ENCODE measurements at places on chromosomes 5 and 9.

GRCh38 chr9:93033531-93033930 lies 25.0 kb upstream of the SUSD3 start:
- DNase-seq: no peak

DNA sequence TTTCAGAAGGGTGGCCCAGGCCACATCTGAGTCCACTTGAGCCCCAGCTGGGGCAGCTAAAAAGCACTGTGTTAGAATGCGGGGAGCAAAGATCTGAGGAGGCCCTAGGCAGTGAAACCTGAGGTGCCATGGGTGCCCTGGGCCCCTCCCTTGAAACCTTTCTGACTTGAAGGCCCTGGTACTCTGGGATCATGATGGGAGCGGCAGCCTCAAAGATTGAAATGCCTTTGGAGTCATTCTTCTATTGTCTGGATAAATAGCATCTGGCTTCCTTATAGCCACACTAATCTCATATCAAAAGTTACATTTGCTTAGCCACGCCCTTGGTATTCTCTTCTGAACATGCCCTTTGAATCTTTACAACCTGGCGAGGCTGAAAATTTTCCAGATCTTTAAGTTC lies 7.7 kb upstream of the SEMA5A start:
- DNase-seq: no peak

- DNase-seq: no peak
These were observed 382 bp upstream of the CDKN2B start for GRCh38 chr9:22009506-22009867.

GRCh38 chr5:177509991-177510566 lies 453 bp upstream of the DOK3 start:
- no peak for DNase-seq

GRCh38 chr5:157029457-157029856 lies 29.5 kb downstream of the HAVCR1 start:
- DNase-seq: no peak

GRCh38 chr9:36325081-36325828 lies 67.0 kb upstream of the GNE start:
- no peak for DNase-seq

- no peak for DNase-seq
These were observed 305.9 kb downstream of the CYLC2 start for GRCh38 chr9:103301051-103301450.

DNA sequence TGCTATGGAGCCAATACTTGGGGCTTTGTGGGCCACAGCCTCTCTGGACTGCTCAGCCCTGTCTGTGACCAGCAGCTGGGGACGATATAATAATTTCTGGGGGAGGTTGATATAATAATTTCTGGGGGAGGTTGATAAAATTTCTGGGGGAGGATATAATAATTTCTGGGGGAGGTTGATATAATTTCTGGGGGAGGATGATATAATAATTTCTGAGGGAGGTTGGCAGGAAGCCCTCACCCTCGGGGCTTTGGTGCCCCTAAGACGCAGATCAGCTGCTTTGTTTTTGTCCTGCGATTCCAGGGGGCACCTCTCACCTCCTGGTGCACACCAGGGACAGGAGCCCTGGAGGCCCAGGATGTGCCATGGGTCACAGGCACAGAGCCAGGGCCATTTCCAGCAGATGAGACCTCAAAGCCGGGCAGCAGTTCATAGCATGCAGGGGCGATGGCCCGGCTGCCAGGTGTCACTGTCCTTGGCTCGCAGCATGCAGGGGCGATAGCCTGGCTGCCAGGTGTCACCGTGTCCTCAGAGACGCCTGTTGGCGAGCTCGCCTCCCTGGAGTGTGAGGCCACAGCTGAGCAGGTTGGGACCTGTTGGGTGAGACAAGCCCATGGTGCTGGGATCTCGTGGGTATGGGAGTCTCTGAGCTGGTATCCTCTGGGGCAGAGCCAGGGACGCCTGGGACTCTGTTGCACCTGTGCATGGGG lies 3.8 kb upstream of the TOR4A start:
- DNase-seq: no peak

GRCh38 chr9:82513242-82513751 lies 524.7 kb downstream of the SPATA31D1 start:
- no peak for DNase-seq

DNA sequence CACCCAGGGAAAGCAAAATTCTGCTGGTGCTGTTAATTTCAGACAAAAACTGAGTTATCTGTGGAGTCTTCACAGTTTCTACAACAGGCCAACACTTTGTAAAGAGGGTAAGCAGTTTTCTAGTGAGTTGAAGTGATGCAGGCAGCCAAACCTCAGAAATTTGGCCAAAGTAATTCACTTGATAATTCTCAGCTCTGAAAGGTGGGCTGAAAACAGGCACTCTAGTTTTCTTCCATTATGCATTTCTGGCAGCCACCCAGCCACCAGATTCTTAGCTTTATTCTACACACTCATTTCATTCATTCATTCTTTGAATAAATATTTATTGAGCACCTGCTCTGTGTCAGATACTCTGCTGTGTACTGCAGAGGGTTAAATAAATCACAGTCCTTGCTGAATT lies 184.2 kb downstream of the RAB3C start:
- DNase-seq: no peak

DNA sequence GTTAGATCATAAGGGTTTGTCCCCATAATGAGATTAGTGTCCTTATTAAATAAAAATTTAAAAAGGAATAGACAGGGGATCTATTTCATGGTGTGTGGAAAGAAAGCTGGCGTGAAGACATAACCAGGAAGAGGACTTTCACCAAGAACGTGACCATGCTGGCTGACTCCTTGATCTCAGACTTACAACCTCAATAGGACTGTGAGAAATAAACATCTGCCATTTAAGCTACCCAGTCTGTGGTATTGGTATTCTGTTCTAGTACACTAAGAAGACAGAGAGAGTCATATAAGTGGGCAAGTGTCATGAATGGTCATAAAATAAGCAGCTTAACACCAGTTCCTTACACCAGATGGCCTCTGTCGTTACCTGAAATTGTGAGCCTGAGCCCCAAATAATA lies 259.4 kb upstream of the CCNG1 start:
- DNase-seq: no peak

DNA sequence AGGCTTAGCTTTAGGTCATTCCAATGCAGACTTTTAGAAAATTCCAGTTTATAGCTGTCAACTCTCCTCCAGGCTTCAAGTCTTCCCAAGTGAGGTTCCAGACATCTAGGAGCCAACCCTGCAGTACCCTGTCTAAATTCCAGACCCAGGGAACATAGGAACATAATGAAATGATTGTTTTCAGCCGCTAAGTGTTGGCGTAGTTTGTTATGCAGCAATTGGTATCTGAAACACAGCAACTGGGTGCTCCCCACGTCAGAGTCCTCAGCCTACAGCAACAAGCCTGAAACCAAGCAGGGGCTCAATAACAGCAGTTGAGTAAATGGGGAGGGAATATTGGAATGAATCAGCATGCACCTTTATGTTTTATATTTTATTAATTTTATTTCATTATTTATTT lies 66.8 kb downstream of the BOD1 start:
- DNase-seq: no peak

DNA sequence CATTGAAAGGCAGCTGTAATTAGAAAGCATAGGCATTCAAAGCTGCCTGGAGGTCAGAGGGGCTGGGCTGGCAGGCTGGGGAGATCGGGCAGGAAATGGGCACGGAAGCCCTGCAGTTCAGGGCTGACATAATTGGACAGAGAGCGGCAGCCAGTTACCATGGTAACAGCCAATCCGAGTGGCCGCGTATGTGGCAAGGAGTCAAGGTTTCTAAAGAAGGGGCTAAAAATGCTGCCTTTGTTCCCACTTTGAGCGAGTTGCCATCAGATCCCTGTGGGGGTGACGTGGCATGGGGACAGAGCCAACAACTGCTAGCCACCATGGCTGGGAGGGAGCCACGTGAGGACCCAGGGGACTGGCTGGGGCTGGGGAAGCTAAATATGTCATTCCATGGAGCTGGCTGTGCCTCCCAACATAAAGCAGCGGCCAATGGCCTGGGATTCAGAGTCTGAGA lies 44.7 kb upstream of the NDFIP1 start:
- DNase-seq: peak; percentile 98

DNA sequence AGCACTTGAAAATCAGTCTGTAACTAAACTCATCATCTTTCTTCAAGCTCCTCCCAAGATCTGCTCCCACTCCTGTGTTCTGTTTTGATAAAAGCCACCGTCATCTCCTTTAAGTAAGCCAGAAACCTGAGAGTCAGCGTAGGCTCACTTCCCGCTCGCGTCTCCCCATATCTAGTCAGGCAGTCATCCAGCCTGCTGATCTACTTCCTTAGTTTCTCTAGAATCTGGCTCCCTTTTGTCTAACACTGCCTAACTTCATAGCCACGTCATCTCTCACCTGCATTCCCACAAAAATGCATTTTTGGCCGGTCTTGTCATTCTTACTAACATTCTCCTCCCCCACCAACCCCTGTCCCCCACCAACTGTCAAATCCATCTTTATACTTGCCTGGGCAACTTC lies 3.0 kb upstream of the TJP2 start:
- no peak for DNase-seq

GRCh38 chr5:6470672-6471071 lies 22.0 kb downstream of the UBE2QL1 start:
- DNase-seq: no peak

DNA sequence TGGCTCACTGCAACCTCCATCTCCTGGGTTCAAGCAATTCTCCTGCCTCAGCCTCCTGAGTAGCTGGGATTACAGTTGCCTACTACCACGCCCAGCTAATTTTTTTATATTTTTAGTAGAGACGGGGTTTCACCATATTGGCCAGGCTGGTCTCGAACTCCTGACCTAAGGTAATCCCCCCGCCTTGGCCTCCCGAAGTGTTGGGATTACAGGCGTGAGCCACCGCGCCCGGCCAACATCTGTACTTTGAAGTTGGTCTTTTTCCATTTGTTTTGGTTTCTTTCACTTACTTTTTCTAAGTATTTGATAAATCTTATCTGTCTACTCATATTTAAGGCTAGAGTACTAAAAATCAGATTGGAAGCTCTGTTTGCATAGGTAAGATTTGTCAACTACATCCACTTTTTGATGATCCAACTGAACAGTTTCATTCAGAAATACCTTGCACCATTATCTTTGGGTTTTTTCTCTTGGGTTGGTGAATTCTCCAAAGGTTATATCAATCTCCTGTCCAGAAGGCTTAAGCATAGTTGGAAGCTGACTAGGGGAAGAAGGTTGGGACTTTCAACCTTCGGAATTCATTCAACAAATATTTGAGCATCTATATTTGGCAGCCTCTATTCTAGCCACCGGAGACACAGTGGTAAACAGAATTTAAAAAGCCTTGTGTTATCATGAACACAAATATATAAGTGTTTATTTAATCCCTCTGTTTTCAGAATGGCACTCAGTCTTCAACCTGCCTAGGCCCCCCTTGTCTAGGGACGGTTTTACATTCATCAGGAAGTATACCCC lies 489.1 kb downstream of the RAB3C start:
- no peak for DNase-seq

GRCh38 chr5:135396459-135397055 lies 2.5 kb downstream of the MACROH2A1 start:
- DNase-seq: no peak

DNA sequence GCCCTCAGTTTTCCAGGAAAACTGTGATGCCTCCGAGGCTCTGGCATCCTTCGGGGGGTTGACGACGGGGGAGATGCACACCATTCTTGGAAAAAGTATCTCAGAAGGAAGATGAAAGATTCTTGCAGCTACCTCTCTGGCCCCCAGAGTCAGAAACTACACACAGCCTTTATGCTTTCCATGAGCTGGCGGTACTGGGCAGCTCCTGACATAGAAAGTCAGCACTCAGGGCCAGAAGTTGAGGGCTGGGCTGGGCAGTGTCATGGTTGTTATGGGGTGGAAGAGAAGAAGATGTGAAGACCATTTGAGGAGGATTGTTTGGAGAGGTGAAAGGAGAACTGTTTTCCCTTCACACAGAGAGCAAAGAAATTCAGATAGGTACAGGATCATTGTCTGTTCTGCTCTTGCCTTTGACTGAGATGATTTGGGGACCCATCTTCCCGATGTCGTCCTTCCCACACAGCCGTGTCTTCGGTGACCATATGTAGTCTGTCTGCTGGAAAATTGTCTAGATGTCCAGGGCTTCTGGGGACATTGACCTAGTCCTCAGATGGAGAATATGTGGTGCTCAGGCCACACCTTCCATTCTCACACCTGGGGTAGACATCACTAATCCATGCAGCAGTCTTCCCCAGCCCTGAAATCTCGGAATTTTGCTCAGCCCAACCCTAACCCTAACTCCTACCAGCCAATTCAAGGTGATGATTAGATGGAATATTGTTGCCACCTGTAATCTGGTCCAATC lies 237.1 kb downstream of the CACNA1B start:
- DNase-seq: no peak

- peak; percentile 82 for DNase-seq
These were observed 84.5 kb downstream of the ACER2 start for GRCh38 chr9:19493174-19493811.

- DNase-seq: no peak
These were observed 12.8 kb downstream of the CCDC127 start for GRCh38 chr5:204966-205670.

DNA sequence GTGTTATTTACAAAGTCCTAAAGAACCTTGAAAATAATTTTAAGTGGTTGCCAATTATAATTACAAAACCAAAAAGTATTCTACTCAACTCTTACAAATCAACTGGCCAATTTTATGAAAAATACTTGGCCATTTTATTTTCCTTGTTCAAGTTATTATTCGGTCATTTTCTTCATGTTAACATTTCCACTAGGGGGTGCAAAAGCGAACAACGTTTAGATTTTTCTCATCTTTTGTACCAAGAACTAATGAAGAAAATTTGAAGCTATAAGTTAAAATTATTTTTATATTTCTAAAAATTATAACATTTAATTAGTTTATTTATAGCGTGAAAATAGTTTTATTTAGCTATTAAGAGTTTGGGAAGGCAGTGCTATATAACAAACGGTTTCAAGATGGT lies 1453.3 kb downstream of the MAT2B start:
- DNase-seq: no peak

DNA sequence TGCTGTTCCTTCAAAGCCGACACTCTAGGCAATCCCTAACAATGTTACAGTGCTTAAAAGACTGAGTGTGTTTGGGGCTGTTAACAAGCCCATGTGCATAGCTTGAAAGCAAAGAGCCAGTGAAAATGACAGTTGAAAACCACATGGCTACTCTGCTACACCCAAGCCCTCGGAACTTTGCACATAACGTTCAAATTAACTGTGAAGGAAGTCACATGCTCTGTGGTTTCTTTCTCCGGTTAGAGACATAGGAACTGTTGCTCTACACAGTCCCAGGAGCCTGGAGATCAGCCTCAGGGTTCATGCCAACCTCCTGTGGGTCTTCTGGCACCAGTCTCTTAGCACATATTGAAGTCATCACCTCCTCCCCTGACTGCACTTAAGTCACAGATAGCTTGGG lies 51.1 kb downstream of the C9orf152 start:
- DNase-seq: no peak

DNA sequence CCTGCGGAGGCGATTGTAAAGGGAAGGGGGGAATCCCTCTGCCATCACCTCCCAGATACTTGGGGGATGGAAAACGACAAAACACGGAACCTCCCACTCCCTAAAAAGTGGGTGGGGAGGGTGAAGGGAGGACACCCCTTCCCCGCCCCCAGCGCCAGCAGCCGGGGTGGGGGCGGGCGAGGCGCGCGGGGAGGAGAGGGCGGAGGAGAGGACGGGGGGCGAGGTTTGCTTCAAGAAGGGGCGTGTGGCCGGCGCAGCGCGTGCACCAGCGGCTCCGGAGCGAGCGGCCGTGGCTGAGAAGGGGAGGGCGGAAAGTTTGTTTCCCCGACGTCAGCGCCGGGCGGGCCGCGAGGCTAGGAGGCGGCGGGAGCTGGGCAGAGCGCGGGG lies at the start of gene PRRX2:
PRRX2 (plus strand) TSS at position 259 of the 387 bp plus-strand sequence. CDS start 221 bp downstream, outside the sequence.
- no peak for DNase-seq

- no peak for DNase-seq
These were observed 618.8 kb upstream of the KLF4 start for GRCh38 chr9:108108280-108108851.
